Inflammatory macrophage (primary cell): ENCODE measurements at places on chromosomes 2 and 18.

- DNase-seq = peak; percentile 58
These were observed 14.6 kb upstream of the AFG3L2 start for GRCh38 chr18:12391487-12392165.

- no peak for DNase-seq
These were observed 499.5 kb upstream of the CHAC2 start for GRCh38 chr2:53268086-53268485.

- DNase-seq = no peak
These were observed 714 bp downstream of the ASXL3 start for GRCh38 chr18:33578518-33579348.

DNA sequence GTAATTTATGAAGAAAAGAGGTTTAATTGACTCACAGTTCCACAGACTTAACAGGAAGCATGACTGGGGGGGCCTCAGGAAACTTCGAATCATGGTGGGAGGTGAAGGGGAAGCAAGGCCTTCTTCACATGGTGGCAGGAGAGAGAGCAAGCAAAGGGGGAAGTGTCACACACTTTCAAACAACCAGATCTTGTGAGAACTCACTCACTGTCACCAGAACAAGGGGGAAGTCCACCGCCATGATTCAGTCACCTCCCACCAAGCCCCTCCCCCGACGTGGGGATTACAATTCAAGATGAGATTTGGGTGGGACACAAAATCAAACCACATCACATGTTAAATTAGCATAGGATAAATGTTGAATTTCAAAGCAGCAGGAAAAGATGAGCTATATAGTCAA is 56.2 kb downstream of the STRADB start:
- peak; percentile 7 for DNase-seq

DNA sequence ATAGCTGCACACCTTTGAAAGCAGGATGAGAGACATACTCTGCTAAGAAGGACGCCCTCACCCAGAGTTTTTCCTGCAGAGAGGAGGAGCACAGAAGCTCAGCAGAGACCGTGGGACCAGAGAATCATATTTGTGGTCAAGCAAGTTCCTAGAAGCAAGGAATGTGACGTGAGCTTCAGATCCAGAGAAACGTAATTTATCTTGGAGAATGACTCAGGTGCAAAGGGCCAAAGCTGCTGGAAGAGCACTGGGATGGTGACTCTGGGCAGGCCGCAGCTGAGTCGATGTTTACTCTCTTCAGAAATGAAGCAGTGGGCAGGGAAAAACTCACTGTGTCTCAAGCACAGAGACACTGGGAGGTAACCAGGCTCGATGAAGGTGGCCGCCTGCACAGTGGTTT is 50.1 kb upstream of the IGFBP2 start:
- no peak for DNase-seq

- DNase-seq = no peak
These were observed 70.7 kb downstream of the TANK start for GRCh38 chr2:161230959-161231358.

DNA sequence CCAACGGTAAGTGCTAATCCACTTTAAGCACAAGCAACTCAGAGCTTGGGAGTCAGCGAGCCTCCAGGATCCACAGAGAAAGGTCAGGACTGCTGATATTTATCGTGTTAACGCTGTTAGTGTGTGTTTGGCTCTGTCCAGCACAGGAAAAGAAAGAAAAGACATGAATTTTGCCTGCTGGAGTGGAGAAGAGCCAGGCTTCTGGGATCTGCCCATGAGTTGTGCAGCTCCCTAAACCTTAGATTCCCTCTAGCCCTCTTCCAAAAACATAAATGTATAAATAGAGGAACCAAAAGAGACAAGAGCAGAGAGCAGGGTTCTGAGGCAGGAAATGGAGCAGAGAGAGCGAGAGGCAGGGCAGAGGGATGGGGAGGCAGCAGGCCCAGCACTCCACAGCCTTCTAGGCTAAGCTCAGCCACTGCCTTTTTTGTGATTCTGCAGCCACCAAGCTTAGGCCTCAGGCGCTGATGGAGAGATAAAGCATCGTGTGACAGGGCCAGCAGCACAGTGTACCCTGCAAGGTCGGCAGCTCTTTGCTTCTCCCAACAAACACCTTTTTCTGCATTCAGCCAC is 14.5 kb upstream of the MAT2A start:
- DNase-seq = peak; percentile 21

GRCh38 chr18:25047983-25048382 is 304.0 kb downstream of the ZNF521 start:
- DNase-seq = no peak

DNA sequence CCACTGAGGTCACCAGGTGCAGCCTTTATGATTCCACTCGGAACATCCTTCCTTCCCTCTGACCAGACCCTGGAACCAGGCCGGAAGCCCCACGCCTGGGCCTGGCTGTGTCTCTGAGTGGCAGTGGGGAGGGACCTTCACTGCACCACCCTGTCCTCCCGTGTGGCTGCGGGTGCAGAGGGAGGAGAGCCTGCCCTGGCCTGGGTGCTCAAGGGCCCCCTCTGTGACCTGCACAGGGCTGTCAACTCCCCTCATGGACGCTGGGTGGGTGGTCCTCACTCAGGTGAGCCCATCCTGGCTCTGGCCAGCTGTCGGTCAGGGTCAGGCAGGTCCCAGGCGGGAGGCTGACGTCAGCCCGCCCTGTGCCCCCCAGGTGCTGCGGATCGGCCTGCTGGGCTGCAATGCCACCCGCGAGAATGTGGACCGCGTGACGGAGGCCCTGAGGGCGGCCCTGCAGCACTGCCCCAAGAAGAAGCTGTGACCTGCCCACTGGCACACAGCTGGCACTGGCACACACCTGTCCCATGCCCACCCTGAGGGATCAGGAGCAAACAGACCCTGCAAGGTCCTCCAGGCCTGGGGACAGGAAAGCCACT is 9.8 kb downstream of the AGXT start:
- DNase-seq = no peak

- DNase-seq = no peak
These were observed 2.3 kb downstream of the KLHL41 start for GRCh38 chr2:169511818-169512217.

- no peak for DNase-seq
These were observed 26.8 kb downstream of the MSH2 start for GRCh38 chr2:47429795-47430194.

GRCh38 chr2:172930871-172931255 is 144.8 kb upstream of the MAP3K20 start:
- DNase-seq = no peak

DNA sequence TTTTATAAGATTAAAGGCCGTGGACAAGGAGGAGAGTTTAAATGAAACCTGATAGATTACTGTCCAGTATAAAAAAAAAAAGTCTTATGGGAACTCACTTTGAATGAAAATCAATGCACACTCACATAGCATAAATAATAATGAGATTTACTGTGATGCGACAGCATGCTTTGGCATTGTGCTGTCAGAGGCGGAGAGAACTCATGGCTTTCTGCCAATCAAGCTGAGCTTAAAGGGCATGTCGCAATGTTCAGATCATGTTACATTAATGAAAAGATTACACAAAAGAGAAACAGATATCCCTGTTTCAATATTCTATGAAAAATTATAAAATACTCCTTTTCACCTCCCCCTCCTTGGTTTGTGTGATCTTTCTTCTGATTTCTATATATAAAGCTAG is 310.8 kb downstream of the ERBB4 start:
- DNase-seq = no peak

- no peak for DNase-seq
These were observed 14.5 kb upstream of the IL1RN start for GRCh38 chr2:113112871-113113270.

DNA sequence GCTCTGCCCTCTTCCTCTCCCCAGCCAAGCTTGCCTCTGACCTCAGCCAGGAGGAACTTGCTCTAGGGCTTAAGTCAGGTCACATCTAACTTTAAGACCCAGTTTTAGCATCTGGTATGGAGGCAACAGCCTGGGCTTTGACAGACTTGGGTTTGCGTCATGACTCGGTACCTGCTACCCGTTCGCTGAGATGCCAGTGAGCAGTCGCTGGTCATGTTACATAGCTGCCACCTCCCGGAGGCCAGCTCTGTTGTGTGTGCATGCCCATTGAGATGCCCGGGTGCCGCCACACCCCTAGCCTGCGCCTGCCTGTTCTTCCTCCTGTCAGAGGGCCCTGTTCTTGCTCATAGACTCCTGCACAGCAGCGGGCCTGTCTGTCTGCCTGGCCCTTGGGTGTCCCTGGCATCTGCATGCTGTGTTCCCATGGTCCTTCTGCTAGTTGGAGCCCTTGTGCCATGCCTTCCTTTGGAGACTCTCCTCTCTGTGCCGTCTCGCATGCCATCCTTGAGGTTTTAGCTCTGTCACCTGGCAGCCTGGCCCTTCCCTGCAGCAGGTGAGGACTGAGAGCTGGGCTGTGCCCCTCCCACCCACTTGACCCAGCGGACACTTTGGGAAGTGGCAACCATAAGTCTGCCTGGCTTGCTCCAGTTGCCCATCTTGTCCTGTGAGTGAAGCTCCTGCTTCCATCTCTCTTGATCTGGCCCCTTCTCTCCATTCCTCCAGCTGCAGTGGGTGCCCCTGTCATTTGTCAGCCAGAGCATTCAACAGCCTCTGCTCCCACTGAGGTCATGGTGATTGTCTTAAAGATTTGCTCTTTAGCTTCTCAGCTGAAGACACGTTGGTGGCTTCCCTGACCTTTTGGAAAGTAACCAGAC is 24.9 kb downstream of the ASAP2 start:
- peak; percentile 47 for DNase-seq

DNA sequence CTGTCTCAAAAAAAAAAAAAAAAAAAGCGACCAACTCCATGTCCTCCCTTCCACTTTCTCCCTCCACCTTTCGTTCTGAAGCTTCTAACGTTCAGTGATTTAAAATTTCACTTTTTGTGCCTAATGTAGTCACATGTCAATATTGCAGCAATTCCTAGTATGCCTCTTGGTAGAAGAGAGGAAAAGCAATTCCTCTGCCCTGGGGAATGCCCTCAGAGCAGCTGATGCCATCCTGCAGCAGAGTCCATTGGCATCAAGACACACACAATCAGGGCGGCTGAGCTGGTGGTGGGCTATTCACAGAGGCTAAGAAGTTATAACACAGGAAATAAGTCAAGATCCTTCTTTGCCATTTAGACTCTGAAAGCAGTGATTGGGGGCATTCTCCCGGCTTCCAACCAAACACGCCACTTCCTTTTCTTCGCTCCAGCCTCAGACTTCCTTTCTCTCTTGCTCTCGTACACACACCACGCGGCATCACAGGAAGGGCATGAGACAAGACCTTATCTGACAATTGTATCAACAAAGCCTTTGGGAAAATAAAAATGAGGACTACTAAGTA is 71.9 kb downstream of the MOGAT1 start:
- peak; percentile 59 for DNase-seq

DNA sequence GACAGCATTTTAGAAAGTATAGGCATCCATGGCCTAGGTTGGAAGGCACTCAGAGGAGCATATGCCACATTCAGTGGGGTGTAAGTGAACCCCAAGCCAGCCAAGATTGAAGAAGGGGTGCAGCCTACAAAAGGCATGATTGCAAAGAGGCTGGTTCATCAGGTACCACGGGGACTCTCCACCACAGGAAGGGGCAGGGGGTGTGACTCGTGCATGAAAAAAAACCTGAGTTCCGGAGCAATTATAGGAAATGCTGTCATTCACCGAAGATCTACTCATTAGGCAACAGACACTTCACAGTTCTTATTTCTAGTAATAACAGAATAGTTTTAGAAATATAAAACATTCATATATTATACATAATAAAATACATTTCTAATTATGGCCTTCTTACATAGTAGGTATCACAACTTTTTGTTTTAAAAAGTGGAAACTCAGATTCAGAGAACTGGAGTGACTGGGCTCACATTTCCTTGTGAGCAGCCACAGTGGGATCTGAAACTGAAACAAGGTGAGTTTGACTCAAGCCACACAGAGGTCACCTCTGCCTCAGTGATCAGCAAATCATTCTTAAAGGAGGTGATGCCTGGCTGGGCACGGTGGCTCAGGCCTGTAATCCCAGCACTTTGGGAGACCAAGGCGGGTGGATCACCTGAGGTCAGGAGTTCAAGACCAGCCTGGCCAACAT is 188.4 kb upstream of the GYPC start:
- DNase-seq = no peak

GRCh38 chr2:202479610-202480009 is 103.5 kb downstream of the BMPR2 start:
- no peak for DNase-seq

GRCh38 chr2:3575534-3576262 is 638 bp downstream of the RPS7 start:
- peak; percentile 3 for DNase-seq

DNA sequence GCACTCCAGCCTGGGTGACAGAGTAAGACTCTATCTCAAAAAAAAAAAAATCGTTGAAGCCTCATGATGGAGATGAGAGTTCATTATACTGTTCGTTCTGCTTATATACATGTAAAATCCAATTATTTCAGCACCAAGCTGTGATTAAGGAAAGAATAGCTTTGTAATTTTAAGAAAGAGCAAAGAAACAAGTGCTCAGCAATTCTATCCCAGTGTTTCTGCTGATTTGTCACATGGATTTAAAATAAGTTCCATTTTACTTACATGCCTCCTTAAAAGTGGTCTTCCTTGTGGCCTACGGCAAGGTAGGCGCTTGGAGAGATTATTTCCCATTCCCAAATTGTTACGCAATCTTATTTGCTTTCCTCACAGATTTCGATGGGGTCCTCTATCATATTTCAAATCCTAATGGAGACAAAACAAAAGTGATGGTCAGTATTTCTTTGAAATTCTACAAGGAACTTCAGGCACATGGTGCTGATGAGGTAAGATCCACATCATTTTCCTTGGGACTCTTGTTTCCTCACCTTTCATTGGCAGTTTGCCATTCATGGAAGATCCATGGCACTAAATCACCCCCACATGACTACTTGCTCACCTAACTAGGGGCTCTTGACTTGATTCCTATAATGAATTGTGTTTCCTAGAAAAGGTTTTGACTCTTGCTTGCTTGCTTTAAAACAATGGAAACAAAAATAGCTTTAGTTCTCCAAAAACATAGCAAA is 11.5 kb downstream of the ARPC2 start:
- DNase-seq = peak; percentile 62

DNA sequence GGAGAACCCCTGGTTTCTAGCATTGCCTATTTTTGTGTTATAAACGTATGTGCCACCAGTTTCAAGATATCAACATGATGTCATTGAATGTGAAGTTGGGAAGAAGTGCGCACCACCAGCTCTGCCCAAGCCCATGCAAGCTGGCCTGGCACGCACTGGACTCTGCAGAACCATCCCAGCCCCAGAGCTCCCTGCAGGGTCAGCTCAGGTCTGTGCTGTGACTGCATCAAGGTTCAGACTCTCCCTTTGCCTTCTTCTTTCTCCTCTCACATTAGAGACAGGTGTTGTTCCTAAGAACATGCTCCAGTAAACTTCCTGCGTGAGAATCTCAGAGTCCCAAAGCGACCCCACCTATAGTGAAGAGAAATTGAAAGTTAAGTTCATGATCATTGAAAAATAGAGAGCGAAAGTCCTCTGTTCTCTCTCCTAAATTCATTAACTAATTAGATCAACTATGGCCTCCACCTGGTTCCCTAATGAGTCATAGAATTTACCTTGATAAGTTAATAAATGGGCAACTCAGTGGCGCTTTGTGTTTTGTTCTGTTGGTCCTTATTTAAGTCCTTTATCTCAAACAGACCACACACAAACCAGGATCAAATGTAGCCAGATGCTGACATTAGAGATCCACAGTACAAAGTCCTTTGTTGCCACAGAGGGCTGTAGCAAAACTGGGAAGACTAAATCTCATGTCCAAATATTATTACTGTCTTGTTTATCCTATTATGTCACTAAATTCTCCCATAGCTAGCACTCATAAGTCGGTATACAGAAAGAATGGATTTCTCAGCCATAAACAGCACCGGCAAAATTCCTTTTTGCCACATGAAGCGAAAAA is 432.3 kb downstream of the STK39 start:
- DNase-seq = no peak
